ENCODE measurements at places on chromosomes 4 and X.

DNA sequence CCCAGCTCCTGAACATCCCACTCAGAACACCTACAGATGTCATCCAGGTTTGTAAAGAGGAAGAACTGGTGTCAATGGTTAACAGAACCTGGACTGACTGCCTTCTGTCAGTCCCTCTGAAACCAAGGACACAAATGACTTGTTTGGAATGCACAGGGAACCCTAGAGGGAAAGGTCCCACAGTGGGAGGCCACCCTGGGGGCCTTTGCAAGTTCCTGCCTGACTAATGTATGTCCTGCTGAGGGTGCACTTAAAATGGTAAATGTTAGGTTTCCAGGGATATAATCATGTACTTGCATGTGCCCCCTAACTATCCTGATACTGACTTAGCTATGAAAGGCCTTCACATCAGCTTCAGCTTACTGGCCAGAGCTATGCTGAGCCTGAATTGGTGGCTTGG is 15.0 kb upstream of the XAGE2 start:
- ATAC-seq: no peak

GRCh38 chrX:13165266-13166189 is 121.1 kb upstream of the FAM9C start:
- peak; percentile 32 for ATAC-seq

DNA sequence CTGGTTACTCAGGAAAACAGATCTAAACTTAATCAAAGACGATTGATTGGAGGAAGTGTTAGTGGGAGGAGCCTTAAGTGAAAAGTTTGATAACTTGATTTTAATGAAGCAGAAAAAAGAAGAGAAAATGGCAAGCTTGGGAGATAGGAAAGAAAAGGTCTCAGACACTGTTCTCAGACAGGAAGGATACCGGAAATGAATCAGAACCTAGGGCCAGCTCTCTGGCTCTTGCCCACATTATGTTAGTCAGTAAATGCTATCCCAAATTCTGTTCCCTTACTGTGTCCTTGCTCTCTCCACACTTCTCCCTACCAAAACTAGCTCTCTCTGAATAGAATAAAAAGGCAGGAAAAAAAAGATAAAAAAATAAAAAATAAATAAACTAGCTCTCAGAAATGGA is 48.6 kb upstream of the TMEM164 start:
- ATAC-seq: no peak

DNA sequence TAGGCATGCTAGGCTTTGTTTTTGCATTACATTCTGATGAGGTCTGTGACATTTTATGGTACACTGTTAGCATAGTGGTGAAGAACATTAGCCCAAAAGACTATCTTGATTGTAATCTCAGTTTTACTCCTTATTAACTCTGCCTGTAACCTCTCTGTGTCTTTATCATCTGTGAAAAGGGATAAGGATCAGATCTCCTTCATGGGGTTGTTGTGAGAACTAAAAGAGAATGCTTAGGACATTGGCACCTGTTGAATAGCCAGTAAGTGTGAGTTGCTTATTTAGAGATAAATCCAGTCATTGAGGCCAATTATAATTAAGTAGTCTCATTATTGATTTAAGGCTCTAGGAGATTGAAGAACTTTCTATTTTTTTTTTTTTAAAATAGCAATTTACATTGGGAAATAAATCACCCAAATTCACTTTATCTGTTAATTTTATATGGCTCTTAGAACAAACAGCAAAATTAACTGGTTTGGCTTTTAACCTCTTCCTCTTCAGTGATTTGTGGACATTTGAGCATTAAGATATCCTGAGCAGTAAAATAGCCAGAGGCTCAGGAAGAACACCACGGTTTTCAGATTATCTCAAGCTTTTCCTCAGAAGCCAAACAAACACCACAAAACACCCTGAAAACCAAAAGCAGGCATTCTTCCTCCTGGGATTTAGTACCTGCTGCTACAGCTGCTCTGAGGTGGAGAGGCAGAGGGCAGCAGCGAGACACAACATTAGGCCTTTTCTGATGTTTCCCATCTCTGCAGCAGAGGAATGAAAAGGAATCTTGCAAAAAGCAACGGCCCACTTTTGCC is 192.9 kb downstream of the ARHGAP10 start:
- ATAC-seq: no peak

DNA sequence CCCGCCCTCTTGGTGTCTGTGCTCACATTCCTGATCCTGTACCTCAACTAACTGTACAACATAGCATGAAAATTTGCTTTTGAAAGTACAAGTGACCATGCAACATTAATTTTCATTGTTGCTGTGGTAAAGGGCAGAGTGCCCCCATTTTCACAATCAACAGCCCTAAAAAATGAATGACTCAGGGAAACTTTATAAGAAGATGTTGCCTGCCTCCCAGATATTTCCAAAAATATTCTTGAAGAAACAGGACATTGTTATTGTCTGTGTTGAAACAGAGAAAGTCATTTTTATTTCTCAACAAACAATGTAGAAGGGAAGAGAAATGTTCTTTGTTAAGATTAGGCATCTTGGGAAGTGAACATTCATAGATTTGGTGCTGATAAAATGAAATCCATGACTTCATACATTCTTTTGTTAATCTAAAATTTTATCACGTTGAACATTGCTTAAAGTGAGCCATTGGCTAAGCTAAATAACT is 113.9 kb upstream of the ANXA3 start:
- ATAC-seq: no peak

DNA sequence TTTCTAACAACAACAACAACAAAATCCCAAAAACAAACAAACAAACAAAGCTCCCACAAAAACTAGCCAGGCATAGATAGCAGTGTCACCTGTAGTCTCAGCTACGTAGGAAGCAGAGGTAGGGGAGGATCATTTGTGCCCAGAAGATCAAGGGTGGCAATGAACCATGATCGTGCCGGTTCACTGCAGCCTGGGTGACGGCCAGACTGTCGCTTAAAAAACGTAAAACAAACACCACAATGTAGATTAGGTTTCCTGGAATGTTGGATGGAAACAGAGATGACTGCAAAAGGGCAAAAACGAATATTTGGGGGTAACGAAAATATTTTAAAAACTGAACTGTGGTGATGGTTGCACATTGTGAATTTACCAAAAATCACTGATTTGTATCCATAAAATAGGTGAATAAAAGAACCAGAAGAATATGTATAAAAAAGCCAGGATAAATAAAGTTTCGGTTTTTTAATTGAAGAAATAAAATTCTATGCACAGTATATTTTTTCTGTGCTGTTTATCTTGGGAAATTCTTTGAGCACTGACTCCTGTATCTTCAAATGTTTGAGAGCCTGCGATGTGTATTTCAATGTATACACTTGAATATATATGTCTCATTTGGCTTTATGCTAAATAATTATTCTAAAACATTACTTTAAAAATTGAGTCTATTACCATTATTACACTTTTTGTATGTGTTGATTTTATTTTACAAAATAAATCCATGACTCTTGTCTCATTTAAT is 1477.0 kb downstream of the PCDH7 start:
- no peak for ATAC-seq

DNA sequence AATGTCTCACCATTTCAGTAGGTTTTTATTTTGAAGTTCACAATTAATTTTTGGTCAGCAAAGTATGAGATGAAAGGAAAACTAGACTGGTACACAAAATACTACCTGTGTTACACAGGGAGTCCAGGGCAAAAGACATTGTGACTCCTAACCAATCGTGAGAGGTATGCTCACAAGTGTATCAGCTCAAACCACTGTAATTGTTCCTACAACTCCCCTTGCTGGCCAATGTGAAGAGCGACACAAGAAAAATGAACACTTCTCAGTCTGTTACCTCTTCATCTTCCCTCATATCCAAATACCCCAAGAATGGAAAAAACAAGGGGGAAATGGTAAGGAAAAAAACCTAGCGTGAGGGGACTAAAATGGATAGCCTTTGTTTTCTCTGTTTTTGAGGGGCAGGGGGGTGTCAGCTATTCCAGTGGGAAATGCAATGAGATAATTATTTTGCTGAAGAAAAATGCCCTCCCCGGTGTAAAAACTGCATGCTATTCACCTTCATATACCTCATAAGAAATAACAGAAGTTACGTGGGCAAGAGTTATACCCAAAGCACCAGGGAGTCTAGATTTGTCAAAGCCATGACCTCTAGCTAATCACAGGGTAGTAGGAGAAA is 30.6 kb upstream of the NSUN7 start:
- no peak for ATAC-seq

GRCh38 chr4:21986307-21986706 is 37.7 kb upstream of the KCNIP4 start:
- no peak for ATAC-seq

DNA sequence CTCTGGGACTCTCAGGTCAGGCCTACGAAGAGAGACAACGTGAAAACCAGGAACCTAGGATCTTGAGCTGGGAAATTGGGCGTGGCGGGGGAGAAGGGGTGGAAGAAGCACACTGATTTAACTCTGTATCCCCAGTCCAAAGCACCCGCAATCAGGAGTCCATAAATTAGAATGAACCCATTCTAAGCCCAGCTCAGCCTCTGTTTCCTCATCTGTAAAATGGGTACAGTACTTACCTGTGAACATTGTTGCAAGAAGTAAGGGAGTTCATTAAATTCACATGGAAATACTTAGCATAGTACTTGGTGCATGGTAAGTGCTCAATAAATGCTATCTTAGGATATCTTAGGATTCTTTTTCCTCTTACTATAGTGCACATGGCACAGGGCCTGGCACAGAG is 326.7 kb downstream of the BCOR start:
- no peak for ATAC-seq

GRCh38 chr4:14771094-14771493 is 231.2 kb upstream of the CPEB2 start:
- ATAC-seq: no peak

GRCh38 chr4:40843696-40844095 is 93.9 kb downstream of the NSUN7 start:
- ATAC-seq: no peak

DNA sequence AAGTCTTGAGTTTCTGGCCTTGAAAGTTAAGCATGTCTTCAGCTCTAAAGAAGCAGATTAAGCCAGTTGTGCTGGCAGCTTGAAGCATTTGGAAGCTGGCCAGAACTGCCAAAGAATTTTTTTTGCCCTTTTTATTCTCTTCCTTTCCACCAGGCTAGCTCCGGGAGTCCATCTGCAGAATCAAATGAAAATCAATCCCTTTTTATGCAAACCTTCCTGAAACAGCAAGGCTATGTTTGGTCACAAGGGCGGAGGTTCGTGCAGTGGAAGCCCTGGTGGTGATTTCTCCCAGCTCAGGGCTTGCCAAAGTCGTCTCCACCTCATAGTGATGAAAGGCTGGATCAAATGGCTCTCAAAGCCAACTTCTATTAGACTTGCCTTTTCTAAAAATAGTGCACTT is 21.6 kb upstream of the C4orf54 start:
- peak; percentile 36 for ATAC-seq

DNA sequence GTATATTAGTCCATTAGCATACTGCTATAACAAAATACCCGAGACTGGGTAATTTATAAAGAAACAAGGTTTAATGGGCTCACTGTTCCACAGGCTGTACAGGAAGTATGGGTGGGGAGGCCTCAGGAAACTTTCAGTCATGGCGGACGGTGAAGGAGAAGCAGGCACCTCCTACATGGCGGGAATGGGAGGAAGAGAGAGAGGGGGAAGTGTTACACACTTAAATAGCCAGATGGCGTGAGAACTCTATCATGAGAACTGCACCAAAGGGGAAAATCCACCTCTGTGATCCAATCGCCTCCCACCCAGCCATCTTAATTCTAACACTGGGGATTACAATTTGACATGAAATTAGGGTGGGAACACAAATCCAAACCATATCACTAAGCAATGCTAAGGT is 98.9 kb upstream of the SH3RF1 start:
- ATAC-seq: no peak

- ATAC-seq: no peak
Measured at GRCh38 chr4:107312366-107312765, 276.3 kb upstream of the DKK2 start.

GRCh38 chrX:111581086-111581485 is 69.6 kb downstream of the SERTM2 start:
- ATAC-seq: no peak

DNA sequence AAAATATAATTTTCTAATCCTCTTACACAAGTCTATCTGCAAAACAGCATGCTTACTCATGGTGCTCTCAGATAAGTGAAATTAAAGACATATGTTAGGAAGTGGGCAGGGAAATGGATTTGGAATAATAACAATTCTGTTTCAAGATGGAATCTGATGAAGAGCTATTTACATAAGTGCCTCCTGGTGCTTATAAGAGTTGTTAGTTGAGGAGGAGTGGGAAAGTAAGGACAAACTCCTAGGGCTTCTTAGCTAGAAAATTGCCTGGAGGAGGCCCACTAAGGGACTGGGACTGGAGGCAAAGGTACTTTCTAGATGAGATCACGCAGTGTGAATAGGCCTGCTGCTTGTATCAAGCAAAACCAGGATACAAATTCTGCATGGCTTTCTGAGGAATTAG is 939.8 kb downstream of the GLUD2 start:
- no peak for ATAC-seq

- ATAC-seq: no peak
Measured at GRCh38 chr4:156784970-156785369, 186.6 kb downstream of the PDGFC start.

DNA sequence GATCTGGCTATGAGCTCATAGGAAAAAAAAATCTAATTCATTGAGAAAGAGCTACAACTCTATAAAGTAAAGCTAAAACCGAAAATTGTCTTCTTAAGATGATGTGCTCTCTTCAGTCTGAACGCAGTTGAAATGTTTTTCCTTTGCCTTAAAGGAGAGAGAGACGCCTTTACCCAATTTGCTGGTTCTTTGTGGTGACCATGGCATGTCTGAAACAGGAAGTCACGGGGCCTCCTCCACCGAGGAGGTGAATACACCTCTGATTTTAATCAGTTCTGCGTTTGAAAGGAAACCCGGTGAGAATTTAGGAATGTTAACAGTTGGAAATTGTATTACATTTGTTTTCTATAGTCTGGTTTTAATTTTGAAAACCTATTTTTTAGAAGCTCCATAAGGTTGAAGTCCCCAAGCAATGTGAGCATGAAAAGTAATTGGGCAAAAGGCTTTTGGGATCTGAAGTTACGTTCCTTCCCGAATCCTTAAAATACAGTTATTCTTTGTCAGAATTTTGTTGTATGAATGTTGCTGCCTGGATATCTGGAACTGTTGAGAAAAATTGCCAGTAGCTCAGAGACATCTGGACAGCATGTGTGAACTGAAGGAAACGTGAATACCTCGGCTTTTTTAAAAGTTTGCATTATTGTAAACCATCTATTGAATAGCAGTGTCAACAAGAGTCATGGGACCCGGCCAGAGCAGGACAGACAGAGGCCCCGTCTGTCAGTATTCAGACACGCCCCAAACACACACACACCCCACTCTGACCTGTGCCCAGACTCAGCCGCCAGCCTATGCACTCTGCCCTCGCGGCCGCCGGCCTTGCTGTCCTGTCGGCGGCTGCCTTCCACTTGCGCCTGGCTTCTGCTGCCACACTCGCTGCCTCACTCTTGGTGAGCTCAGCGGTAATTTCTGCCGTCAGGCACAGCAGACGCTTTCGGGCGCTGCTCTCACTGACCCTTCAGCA is 9.9 kb downstream of the PIGG start:
- ATAC-seq: no peak

Data from gastroesophageal sphincter (tissue), 4 donors.